GM04504 (cell line): ENCODE measurements at places on chromosomes 6 and 20.

- DNase-seq, result no peak
Measured at GRCh38 chr20:46214824-46215488, 93.3 kb downstream of the CDH22 start.

GRCh38 chr20:41798930-41799502 lies 180.8 kb upstream of the CHD6 start:
- DNase-seq, result no peak

GRCh38 chr20:38843346-38843745 lies 37.8 kb downstream of the PPP1R16B start:
- DNase-seq, result no peak

GRCh38 chr6:17945575-17945974 lies 41.9 kb downstream of the KIF13A start:
- no peak for DNase-seq

DNA sequence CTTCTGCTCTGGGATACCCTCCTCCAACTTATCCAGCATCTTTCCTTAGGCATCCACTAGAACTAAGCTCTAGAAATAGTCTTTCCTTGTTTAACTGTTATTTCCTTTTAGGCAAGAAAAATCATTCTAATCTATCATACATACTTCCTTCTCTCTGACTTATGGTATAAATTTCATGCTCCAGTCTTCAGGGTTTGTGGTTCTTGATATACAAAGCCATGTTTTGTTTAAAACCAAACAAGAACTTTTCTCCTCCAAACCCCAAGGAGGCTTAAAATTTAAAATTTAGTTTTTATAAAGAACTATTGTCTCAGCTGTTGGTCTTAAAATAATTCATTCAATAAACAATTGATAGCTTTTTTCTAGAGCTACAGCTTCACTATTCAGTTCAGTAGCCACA lies 77.2 kb downstream of the CD164 start:
- no peak for DNase-seq

DNA sequence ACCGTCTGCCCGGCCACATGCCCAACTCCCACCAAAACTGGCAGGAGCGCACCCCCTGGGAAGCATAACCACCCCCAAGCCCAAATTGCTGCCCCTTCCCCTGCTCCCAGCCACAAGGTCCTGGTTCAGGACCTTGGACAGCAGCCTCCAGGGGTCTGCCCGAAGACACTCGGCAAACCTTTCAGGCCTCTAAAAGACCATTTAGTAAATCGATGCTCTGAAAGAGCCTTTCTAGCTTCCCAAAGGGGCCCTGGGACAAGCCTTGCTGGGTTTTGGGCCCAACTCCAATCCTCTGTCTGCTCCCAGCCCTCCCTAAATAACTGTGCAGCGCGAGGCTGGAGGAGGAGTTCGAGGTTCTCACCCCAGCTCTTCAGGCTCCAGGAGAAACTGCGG lies 30.5 kb downstream of the GRM4 start:
- no peak for DNase-seq

- DNase-seq, result no peak
Measured at GRCh38 chr6:142296975-142297604, 4.7 kb upstream of the ADGRG6 start.

DNA sequence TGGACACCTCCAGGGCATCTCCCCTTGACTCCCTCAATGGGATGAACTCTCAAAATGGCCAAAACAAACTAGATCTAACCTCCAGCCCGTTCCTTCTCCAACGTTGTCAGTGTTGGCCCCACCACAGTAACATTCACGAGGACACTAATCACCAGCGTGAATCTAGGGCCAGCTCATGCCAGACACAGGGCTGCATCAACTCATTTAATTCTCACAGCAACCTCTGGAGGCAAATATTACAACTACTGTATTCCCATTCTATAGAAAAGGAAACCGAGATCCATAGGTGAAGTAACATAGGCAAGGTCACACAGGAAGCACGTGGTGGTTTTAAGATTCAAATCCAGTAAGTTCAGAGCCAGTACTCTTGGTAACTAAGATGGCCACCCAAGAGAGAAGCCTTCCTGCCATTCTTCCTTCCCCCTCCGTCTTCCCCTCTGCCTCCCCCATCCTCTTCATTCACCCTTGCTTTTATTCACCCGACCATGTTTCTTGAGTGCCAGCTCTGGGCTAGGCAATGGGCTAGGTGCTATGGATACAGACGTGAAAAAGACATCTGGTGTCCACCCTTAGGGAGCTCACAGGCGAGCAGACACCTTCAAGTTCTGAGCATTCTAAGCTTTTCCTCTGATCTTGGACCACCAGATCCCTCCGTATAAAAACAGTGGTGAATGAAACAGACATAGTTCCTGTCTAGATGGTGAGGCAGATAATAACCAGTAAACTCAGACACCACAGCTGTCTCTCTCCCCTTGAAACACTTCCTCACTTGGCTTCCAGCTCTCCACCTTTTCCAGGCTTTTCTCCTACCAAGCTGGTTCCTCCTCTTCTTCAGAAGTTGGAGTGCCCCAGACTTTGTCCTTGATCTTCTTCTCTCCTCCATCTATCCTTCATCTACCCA lies 9.6 kb downstream of the CCM2L start:
- no peak for DNase-seq

DNA sequence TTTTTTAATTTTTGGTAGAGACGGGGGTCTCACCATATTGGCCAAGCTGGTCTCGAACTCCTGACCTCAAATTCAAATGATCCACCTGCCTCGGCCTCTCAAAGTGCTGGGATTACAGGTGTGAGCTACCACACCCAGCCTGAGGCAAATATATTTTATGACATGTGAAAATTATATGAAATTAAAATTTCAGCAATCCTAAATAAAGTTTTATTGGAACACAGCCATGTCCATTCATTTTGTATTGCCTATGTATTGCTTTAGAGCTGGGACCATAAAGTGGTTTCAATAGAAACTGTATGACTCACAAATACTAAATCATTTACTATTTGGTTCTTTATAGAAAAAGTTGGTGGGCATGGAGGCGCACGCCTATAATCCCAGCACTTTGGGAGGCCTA lies 32.0 kb upstream of the GCM1 start:
- DNase-seq, result no peak

DNA sequence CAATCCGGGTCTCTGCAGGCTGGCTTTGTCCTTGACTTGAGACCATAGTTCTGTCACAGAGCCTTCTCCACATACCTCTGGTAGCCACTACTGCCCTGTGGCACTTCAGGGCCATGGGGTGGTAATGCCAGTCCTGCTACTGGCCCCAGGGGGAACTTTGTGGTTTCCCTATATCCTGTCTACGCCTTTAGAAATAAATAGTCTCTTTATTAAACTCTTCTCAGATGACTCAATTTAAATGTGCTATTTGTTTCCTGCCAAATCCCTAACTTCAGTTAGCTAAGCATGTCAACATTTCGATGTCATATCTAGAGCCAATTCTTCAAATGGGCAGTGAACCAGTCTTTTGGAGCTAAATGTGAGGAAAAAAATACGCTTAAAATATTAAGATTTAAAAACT lies 60.1 kb downstream of the SEL1L2 start:
- DNase-seq, result no peak

DNA sequence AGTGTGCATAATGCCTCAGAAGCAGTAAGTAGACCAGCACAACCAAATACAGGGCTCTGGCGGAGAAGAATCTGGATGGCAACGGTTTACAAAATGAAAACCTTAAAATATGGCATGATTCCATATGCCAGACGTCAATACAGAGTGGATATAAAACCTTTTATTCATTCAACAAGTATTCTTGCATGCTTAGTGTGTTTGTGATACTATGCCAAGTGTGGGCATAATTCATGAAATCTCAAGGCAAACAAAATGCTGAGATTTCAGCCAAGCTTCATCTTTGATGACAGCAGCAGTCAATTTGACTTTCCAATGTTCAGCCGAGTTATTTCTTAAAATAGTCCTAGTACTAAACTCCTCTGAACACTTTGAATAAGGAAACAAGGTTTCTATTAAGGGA lies 119.4 kb downstream of the CD24 start:
- no peak for DNase-seq

- DNase-seq, result no peak
Measured at GRCh38 chr20:52812231-52812847, 159.8 kb upstream of the TSHZ2 start.

DNA sequence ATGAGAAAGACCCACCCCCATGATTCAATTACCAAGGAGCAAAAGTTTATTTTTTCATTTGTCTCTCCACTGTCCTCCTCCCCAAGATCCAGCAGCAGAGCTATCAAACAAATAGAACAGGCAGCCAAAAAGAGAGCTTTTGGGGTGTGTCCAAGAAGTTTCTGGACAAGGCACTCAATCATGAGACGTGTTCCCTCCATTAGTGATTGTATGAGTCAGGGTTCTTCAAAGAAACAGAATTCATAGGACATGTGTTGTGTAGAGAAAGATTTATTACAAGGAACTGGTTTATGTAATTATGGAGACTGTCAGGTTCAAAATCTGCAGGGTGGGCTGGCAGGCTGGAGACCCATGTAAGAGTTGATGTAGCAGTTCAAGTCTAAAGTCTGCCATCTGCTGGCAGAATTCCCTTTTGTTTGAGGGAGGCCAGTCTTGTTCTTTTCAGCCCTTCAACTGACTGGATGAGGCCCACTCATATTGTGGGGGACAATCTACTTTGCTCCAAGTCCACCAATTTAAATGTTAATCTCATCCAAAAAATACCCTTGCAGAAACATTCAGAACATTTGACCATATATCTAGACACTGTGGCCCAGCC lies 248.1 kb upstream of the OPRM1 start:
- no peak for DNase-seq

DNA sequence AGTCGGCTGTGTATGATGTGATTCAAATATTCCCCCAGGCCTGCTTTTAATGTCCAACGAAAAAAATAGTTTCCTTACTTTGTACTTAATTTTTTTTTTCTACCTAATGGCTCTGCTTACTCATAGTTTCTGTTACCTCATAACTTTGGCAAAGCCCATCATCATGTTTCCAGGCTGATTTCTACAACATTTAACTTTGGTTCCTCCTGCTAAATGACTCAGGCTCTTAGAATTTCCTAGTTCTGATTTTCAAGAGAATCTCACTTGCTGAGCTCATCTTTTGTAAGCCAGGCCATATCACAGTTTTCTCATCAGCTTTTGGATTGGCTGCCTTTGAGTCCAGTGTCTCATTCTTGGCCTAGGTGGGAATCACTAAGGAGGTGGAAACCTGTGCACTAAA lies 323.1 kb downstream of the HDGFL1 start:
- DNase-seq, result peak; percentile 86

- DNase-seq, result no peak
Measured at GRCh38 chr6:89615882-89616281, 22.7 kb downstream of the LYRM2 start.

DNA sequence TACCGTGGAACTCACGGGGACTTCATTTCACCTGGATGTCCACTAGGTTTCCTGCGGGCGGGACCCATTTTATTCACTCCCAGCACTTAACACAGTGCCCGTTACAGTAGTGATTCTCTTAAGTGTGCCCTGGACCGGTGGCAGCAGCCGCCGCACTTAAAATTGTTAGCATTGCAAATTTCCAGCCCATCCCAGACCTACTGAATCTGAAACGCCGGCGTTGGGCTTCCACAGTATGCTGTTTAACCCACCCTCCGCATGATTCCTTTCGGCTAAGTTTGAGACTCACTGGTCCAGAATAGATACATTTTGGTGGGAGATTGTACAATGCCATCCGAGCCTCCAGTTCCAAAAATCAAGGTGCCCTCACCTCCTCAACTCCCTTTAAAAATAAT lies 967 bp downstream of the SMPDL3A start:
- no peak for DNase-seq

DNA sequence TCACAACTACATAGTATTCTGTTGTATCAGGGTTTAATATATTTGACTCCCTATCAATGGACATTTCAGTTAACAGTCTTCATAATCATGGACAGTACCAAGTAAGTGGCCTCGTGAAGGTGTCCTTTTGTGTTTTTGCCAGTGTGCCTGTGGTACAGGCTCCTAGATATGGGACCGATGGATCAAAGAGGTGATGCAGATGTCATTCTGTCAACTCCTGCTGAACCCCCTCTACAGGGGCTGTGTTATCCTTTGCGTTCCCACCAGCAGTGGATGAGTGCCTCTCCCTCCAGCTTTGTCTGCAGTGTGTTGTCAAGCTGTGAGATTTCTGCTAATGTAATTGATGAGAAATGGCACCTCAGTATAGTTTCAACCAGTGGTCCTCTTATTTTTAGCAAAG lies 210.7 kb downstream of the QKI start:
- DNase-seq, result no peak

GRCh38 chr6:87690441-87690840 lies 11.6 kb downstream of the AKIRIN2 start:
- DNase-seq, result no peak

- no peak for DNase-seq
Measured at GRCh38 chr6:49772285-49772684, 14.8 kb downstream of the PGK2 start.

DNA sequence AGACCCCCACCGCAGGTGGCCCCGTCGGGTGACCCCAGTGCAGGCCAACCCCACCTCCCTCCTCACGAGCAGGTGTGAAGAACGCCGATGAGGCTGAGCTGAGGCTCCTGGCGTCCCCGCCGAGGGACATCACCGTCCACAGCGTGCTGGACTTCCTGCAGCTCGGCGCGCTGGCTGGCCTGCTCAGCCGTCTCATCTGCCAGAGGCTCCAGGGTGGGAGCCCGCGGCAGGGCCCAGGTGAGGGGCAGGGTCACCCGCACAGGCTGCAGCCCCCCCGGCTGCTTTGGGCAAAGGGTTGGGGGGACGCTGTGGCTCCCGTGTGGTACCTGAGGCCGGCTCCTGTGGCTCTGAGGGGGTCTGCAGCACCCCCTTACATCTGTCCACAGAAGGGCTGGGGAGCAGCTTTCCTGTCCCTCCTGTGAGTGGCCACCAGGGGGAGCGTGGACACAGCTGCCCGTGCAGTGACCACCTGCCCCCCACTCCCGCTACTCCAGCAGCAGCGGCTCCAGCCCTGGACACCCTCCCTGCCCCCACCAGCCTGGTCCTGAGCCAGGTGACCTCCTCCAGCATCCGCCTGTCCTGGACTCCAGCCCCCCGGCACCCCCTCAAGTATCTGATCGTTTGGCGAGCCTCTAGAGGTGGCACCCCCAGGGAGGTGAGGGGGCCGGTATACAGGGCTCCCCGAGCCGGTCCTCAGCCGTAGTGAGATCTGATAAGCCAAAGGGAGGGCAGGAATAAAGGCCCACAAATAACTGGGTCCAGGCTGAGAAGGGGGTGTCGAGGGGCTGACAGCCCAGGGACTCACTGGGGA lies 16.5 kb downstream of the COL20A1 start:
- DNase-seq, result no peak

- no peak for DNase-seq
Measured at GRCh38 chr6:142886431-142887170, 58.4 kb downstream of the HIVEP2 start.

- no peak for DNase-seq
Measured at GRCh38 chr6:38480036-38480435, 159.7 kb downstream of the BTBD9 start.

GRCh38 chr20:4084096-4084495 lies 68.7 kb upstream of the RNF24 start:
- DNase-seq, result no peak

GRCh38 chr20:21145424-21145823 lies 19.5 kb downstream of the KIZ start:
- no peak for DNase-seq

- no peak for DNase-seq
Measured at GRCh38 chr20:50189681-50190250, 864 bp upstream of the CEBPB start.

GRCh38 chr20:11894062-11894461 lies 23.6 kb upstream of the BTBD3 start:
- no peak for DNase-seq

GRCh38 chr6:10151144-10151915 lies 263.5 kb downstream of the TFAP2A start:
- DNase-seq, result no peak

GRCh38 chr20:52552181-52552872 lies 360.7 kb upstream of the ZFP64 start:
- peak; percentile 23 for DNase-seq
